NCI-H510A treated with DMSO at 0.1 percent for 48 hours (cell line): ENCODE measurements at places on chromosomes 12 and 14.

DNA sequence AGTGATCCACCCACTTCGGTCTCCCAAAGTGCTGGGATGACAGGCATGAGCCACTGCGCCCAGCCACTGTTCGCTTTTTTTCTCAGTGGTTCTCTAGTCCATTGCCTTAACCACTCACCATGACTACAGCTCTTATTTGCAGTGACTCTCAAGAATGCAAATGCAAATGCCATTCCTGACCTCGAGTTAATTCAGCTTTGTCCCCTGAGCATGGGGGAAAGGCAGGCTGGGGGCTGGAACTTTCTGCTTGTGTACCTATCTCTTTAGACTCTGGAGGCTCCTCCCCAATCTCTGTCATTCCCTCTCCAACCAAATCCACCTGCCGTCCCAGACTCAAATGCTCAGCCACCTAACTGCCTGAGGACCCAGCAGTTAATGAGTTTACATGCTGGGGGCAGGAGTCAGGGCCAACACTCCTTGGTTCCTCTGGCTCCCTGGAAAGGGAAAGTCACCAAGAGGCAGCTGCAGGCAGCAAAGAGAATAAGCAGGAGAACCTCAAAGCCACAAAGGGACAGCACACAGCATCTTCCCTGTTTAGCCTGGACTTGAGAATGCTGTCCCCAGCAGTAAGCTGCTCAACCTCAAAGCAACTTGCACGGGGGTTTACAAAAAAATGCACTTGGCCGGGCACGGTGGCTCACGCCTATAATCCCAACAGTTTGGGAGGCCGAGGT, 5.3 kb upstream of the HNF1A start:
- peak; percentile 61 for DNase-seq

DNA sequence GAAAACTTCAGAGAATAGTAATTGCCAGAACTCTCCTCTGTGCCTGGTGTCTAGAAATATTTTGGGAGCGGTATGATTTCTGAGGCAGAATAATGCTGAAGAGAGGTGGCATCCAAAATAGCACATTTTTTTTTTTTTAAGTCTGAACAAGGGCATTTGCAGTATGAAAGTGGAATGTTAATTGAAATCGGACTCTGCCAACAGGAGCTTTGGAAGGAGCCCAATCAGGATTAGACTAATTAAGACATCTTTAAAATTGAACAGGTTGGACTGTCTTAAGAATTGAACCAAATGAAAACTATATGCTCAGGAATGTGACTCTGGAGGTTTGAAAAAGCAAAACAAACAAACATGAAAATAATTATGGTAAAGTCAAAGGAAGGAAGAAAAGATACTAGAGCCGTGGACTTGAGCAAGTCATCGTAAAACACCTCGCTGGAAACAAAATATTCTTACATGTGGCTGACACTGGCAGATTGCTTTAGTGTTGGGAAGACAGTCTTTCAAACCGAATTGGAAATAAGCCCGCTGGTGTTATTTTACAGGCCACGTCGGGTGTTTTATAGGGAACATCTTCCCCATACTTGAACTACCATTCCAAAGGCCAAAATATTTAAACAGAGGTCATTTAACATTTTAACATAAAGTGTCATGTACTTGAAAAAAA, 436.3 kb downstream of the VRK1 start:
- no peak for DNase-seq

GRCh38 chr12:49888461-49889151, 15.1 kb downstream of the FAIM2 start:
- peak; percentile 80 for DNase-seq

DNA sequence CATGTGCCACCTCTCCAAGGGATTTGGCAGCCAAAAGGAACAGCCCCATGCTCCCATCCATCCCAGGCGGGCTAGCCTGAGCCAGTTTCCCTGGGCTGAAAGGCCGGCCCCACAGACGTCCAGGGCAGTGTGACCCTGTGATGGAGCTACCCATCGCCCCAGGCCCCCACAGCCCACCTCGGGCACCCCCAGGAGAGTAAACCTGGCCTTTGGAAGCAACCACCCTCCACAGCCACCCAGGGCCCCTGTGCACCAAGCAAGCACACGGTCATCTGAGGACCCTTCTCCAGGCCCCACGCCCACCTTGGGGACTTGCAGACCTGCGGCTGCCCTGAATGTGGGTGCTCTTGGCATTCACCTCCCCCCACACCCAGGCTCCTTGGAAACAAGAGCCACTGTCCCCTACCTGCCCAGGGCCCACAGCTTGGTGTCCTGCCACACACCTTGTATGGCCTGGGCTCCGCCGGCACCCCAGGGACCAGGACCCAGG, 8.4 kb downstream of the AHNAK2 start:
- DNase-seq = no peak

GRCh38 chr14:38505973-38506249, 250.0 kb upstream of the CLEC14A start:
- DNase-seq = no peak

- no peak for DNase-seq
Observed at GRCh38 chr14:91754819-91755218, 22.9 kb upstream of the CATSPERB start.

DNA sequence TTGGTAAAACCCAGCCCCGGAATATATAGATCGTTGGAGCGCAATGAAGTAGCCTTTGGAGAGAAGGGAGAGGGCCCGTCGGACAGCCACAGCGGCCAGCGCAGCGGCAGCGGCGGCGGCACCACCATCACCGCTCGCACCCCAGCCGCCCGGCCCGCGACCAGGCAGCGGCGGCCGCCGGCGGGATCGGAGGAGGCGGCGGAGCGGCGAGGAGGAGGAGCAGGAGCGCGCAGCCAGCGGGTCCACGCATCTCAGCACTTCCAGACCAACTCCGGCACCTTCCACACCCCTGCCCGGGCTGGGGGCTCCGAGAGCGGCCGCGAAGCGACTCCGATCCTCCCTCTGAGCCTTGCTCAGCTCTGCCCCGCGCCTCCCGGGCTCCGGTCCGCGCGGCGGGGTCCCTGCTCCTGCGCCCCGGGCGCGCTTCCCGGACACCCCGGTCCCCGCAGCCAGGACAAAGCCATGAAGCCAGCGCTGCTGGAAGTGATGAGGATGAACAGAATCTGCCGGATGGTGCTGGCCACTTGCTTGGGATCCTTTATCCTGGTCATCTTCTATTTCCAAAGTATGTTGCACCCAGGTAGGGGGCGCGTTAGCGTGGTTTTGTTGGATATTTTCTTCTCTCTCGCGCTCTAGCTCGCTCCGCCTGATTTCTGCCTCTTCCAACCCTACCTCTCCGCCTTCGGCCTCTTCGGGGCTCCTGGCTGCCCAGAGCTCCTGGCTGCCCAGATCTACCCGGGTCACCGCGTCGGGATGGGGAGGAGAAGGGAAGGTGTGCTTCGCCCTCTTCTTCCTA, 400 bp downstream of the CHST11 start:
- peak; percentile 47 for DNase-seq

GRCh38 chr14:104898870-104899510, 25.7 kb upstream of the PLD4 start:
- no peak for DNase-seq

GRCh38 chr12:52380271-52380694, 5.2 kb downstream of the KRT84 start:
- peak; percentile 29 for DNase-seq

- DNase-seq = no peak
Observed at GRCh38 chr12:24393071-24393470, 443.6 kb upstream of the SOX5 start.

DNA sequence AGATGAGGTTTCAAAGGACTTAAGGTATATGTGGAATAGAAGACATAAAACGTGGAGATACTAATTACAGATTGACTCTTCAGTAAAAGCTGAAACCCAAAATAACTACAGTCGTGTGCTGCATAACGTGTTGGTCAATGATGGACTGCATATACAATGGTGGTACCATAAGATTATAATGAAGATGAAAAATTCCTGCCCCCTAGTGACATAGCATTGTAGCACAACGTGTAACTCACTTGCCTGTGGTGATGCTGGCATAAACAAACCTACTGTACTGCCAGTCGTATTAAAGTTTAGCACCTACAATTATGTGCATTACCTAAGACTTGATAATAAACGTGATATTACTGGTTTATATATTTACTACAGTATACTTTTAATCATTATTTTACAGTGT, 150.3 kb downstream of the LRRK2 start:
- DNase-seq = no peak

- DNase-seq = no peak
Observed at GRCh38 chr12:90311561-90311960, 602.9 kb upstream of the ATP2B1 start.

- DNase-seq = no peak
Observed at GRCh38 chr14:105499256-105500035, 8.4 kb downstream of the TEDC1 start.

DNA sequence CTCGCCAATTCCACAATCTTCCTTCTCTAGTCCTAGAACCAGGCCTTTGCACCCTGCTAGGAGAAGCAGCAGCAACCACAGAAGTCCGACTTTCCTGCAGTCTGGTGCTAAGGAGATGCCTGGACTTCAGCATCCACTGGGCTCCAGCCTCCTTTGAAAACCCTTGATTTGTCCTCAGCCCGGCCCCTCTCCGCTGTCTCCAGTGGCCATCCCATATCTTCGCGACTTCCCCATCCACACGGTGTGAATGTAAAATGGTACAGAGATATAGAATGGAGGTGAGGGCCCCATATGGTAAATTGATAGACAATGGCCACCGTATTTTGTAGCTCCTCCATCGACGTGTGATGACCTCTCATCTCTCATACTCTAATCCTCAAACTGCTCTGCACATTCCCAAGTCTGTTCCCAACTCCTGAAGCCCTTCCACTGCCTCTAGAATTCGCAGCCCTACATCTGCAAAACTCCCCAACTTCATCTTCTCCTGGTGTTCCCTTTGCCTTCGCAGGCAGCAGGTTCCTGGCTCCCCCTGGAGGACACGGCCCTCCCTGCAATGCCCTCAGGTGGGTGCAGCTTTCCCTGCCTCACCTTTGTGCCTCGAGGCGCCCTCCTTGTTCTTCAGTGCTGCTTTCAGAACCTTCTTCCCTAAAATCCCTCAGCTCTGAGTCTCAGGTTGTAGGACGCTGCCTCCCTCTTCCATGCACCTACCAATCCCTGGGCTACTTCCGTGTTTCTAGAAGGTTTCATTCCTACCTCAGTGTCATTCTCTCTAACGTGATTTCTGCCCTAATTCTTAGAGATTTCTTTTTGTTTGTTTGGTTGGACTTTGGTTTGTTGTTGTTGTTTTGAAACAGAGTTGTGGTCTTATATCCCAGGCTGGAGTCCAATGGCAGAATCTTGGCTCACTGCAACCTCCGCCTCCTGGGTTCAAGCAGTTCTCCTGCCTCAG, 36.7 kb downstream of the TMBIM6 start:
- peak; percentile 43 for DNase-seq

GRCh38 chr12:45350861-45351260, 135.0 kb downstream of the ANO6 start:
- no peak for DNase-seq

DNA sequence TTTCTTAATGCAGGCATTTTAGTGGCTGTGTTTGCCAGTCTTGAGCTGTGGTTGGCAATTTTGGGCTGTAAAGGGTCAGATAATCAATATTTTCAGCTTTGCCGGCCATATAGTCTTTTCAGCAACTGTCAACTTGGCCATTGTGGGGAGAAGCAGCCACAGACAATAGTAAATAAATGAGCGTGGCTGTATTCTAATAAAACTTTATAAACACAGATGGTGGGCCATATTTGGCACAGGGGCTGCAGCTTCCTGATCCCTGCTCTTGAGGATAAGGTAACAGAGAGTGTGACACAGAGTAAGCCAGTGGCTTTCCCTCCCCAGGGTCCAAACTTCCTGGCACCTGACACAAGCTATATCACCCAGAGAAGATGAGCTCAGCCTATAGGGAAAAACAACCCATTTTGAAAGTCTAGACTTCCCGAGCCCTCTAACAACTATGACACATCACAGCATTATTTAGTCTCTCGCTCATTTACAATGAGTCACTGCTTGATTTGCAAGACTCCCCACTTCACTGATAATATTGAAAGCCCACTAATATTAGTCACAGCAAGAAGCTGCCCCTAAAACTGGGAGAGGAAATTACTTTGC, 163.1 kb upstream of the TMPO start:
- DNase-seq = no peak

- peak; percentile 89 for DNase-seq
Observed at GRCh38 chr14:37594238-37594970, 645 bp downstream of the FOXA1 start.

GRCh38 chr12:89238593-89238992, 113.7 kb downstream of the DUSP6 start:
- DNase-seq = no peak
